ENCODE measurements at places on chromosomes 12 and 14. TPM values are rescaled to one million over a fixed set of nuclear protein-coding genes. Genes with fewer than 3 reads are reported as not detected.

- peak; percentile 6 for DNase-seq
Observed at GRCh38 chr14:86035882-86036281, 505.9 kb downstream of the FLRT2 start.

DNA sequence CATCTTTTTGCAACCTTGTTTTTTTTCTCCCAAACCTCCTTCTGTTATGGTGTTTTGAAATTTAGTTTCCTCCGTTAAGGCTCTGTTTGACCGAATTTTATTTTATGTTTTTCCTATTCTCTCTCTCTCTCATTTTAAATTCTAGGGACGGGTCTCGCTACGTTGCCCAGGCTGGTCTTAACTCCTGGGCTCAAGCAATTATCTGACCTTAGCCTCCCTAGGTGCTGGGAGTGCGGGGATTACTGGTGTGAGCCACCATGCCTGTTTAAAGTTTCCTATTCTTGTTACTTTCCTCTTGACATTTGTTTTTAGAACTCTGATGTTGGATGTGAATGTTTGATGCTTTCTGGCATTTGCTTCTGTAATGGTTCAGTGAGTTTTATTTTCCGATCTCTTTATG is 1.0 kb downstream of the ZC3H14 start:
- DNase-seq: no peak

- DNase-seq: no peak
Observed at GRCh38 chr12:114015851-114016250, 49.7 kb upstream of the RBM19 start.

Gene HAL
- not detected for total RNA-seq

GRCh38 chr12:130818635-130819576 is 20.1 kb downstream of the STX2 start:
- DNase-seq: peak; percentile 19

DNA sequence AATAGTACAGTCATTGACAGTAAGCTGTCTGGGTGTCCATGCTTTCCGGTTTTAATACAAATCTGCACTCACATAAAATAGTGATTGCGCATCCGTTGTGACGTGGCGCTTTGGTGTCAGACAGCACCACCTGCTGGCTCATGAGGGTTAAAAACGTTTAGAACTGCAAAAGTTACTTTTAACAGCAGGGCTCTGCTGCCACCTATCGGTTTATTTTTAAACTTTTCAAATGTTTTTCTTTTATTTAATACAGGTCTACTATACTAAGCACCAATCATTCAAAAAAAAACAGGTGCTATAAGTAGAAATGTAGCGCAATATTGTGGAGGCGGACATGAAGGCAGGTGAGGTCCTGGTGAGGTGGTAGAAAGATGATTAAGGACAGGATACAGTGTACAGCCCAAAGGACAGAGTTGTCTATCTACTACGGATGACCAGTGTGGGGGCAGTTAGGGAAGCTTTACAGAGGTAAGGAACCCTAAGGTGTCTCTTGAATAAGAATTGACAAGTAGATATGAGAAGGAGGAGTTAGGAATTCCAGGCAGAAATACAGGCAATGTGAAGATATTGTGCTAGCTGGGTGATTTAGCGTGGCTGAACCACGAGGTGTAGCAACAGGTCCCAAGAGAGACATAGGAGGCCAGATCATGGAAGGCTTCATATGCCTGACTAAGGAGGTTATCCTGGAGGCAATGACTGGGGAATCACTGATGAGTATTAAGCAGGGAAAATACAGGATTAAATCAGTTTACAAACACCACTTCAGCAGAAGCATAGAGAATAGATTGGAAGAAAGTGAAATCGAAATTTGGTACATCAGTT is 91.5 kb upstream of the PRB2 start:
- peak; percentile 89 for DNase-seq

- DNase-seq: no peak
Observed at GRCh38 chr12:54025499-54026405, 2.5 kb upstream of the HOXC6 start.

- DNase-seq: no peak
Observed at GRCh38 chr12:5505751-5506150, 73.8 kb downstream of the NTF3 start.
